Kasumi-1 (cell line): ENCODE measurements at places on chromosomes 1 and 21.
A peak's percentile ranks its signal among the peaks of the same experiment; 100 is the strongest.

- DNase-seq, result no peak
Observed at GRCh38 chr1:172125812-172126430, 284.6 kb downstream of the DNM3 start.

DNA sequence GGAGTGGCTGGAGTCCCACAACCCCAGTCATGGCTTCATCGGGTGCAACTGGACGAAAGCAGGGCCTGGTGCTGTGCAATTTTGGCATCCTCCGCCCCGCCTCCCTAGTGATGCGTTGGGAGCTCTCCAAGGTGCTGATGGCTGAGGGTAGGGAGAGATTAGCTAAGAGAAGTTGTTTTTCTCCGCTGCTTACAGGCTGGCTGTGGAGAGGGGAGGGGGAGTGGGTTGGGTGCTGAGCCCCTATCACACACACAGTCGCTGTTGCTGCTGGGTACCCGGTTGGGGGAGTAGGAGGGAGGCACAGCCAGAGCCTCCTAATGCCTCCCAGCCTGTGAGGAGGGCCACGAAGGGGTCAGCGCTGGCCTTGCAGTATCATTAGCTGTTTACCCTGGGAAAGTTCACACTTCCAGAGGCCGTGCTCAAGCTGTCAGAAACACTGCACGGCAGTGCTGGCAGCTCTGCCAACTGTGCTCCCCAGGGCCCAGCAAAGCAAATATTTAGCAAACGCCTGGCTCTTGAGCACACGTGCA lies 110.0 kb downstream of the GRIK3 start:
- peak; percentile 39 for DNase-seq

DNA sequence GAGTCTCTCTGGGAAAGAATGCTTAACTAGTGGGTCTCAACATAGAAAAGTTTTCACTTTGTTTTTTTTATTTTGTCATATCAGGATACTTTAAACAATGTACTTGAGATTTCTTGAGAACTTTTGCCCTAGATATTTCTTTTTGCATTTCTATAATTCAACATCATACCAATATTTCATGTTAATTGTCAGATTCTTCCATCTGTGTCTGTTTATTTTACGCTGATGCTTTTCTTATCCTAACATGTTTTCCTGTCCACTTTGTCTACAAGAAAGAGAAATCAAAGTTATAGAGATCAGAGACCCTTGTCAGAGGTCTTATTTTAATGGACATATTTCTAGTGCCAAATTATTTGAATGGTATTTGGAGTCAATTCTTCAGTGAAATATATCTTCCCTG lies 95.5 kb upstream of the B3GALT2 start:
- no peak for DNase-seq

- DNase-seq, result no peak
Observed at GRCh38 chr1:200178340-200178739, 150.8 kb downstream of the NR5A2 start.

DNA sequence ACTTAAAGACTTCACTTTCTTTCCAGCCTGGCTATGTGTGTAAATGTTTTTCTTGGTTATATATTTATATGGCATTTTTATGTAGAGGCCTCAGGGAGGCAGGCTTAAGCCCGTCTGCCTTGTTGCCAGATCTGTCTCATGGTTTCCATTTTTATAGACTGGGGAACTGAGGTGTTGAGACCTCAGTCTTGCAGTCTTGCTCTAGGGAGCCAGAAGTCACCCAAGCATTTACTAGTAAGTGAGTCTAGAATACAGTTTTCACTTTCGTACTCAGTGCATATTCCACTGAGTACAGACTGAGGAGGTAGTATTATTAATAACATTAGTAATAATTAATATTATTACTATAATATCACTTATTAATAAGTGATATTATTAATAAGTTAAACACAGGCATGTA lies 161.4 kb downstream of the UCK2 start:
- DNase-seq, result no peak

- peak; percentile 96 for DNase-seq
Observed at GRCh38 chr1:151006327-151007052, at the start of gene MINDY1. TSS of gene MINDY1 (minus strand) at chr1:151006902. CDS start at chr1:151002617, 4,285 bp downstream.

GRCh38 chr21:36456729-36457414 lies 23.1 kb downstream of the CLDN14 start:
- DNase-seq, result no peak

GRCh38 chr1:29635501-29636263 lies 399.4 kb downstream of the PTPRU start:
- DNase-seq, result no peak

- DNase-seq, result peak; percentile 57
Observed at GRCh38 chr1:35191429-35192055, 1.4 kb downstream of the SFPQ start.

DNA sequence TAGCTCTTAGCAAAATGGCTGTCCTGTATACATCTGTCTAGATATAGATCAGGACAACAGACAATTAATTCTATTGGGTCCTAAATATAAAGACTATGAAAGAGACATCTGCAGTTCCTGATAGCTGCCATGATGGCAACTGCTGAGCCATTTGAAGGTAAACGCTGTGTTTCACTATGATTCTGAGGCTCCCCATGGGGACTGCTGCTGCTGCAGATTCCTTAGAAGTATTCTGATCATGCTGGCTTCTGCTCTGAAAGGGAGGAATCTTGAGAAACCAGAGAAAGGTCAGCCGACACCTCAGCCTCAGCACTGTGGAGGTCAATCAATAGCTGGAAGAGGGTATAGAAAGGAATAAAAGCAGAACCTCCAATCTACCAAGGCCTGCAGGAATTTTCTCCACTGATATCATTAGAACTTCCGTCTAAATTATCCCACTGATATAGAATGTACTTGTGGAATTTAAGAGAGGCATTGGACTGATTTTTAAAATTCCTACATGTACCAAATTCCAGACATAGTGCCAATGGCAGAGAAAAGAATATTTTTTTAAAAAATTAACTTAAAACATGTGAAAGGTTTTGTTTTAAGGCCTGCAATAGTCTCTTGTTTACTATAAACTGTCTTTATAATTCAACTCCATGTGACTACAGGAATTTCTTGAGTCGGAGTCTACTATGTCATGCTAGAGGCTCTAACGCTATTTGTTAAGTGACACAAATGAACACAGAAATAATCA lies 53.2 kb downstream of the DDAH1 start:
- no peak for DNase-seq

DNA sequence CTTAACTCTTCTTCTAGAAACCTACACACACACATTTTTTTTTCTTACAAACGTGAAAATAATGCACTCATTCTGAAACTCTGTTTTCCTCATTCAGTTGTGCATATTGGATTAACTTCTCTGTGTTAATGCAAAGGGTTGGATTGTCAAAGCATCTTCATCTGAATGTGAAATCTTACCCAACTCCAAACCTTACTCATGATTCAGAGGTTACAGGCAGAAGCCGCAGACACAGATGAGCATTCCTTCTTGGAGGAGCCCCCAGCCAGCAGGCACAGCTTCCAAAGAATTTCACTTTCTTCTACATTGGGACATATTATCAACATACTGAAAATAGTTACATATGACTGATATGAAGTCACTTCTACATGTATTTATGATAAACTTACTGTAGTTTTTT lies 15.7 kb downstream of the PATJ start:
- DNase-seq, result no peak

DNA sequence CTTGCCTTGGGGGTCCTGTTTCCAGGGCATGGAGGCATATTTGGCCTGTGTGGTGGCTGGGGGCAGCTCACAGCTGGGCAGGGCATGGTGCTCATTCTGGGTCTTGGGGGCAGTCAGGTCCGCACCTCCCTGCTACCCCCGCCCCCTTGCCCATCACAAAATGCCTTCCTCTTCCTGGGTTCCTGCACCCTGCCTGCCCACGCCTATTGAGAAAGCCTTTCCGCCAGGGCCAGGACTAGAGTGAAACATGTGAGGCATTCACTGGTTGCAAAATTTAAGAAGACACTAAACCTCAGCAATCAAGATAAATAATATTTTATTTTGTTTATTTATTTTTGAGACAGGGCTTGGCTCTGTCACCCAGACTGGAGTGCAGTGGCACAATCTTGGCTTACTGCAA lies 19.7 kb downstream of the PTAFR start:
- DNase-seq, result no peak

DNA sequence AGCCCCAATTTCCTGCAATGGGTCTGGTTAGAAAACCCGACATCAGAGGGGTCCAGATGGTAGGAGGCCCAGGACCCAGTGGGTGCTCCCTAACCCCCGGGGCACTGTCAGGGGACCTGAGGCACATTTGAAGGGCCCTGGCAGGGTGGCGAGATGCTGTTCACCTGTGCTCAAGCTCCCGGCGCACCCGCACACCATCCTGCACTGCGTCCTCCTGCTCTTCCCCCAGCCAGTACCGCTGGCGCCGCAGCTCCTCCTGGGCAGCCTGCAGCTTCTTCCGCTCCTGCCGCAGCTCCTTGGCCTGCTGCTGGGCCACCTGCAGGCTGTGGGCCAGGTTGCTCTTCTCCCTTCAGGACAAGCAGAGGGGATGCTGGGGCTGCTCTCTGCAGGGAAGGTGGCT lies 36.0 kb downstream of the RNU1-1 start:
- no peak for DNase-seq

GRCh38 chr1:219783605-219784235 lies 144.6 kb downstream of the SLC30A10 start:
- DNase-seq, result no peak

GRCh38 chr1:233788687-233789086 lies 115.8 kb upstream of the SLC35F3 start:
- DNase-seq, result no peak
